Left lung (tissue), 14 donors: ENCODE measurements at places on chromosomes 12 and 14.

DNA sequence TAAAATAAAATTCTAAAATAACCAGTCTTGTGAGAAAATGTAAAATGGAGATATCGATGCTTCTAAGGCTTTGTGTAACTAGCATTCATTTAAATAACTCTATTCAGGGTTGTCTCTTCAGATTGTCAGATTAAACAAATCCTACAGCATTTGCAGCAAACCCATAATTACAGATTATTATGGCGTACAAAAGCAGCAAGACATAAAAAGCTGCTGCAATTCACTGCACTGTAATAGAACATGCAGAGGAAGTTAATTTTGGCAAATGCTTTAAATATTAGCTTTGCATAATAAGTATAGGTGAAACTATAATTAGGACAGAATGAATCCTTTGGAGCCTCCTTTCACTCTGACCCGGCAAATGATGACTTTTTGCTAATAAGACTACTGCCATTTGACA lies 98.3 kb downstream of the INSM2 start:
- DNase-seq, result no peak

DNA sequence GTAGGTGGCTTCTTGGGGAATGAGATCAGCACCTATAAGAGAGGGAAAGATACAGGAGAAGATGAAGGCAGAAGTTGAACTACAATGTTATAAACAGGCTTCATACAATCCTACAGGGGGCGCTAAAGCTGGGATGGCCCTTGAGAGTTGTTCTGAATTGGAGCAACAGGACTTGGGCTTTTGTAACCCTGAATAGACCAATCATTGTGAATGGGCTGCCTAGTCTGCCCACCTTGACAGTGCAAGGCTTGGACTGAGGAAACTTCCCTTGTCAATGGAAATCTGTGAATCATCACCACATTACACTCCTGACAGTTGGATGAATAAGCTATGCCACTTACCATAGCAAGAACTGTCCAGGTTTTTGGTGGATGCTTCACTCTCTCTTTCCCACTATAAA lies 306.1 kb downstream of the KCNC2 start:
- no peak for DNase-seq

- DNase-seq, result no peak
Measured at GRCh38 chr12:49635036-49635435, 11.7 kb downstream of the PRPF40B start.

GRCh38 chr12:18414671-18415070 lies 153.4 kb downstream of the PIK3C2G start:
- DNase-seq, result no peak

- DNase-seq, result no peak
Measured at GRCh38 chr12:6574576-6575295, 6.6 kb upstream of the NOP2 start.
